ENCODE measurements at places on chromosomes 7 and 10.

DNA sequence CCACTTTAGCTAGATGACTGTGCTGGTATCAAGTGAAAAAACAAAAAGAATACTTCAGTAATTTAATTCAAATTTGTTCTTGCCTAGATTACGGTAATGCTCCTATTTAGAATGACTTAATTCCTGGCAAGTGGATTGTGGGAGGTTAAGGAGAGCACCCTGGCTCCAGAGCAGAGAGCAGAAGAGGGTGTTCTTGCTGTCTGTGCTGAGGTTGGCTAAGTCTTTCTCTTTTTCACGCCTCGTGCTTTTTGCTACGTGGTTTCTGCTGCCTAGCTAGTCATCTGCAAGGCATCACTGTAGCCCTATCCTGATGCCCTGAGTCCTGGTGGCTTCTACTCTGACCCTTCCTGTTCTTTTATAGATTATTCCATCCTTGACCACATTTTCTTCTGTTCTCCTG, 101.4 kb downstream of the INSYN2A start:
- no peak for DNase-seq

- DNase-seq: peak; percentile 84
Observed at GRCh38 chr7:30224511-30225062, 59.8 kb upstream of the ZNRF2 start.

- DNase-seq: peak; percentile 53
Observed at GRCh38 chr10:14604181-14605142, 170.2 kb downstream of the FAM107B start.

DNA sequence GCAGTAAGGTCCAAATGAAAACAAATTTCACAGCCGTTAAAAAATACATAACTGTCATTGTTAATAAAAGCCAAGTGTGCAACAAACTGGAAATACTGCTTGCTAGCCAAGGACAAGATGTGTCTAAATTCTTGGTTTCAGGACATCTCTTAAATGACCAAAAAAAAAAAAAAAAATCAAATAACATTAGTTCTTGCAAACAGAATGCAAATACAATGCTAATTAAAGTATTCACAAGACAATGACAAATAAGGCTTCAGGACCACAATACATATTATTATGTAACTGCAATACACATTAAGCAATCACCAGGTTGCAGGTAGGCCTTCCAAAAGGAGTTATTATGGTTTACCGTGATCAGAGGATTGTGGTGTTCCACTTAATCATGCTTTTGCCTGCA, 3.6 kb downstream of the ARHGAP21 start:
- no peak for DNase-seq

DNA sequence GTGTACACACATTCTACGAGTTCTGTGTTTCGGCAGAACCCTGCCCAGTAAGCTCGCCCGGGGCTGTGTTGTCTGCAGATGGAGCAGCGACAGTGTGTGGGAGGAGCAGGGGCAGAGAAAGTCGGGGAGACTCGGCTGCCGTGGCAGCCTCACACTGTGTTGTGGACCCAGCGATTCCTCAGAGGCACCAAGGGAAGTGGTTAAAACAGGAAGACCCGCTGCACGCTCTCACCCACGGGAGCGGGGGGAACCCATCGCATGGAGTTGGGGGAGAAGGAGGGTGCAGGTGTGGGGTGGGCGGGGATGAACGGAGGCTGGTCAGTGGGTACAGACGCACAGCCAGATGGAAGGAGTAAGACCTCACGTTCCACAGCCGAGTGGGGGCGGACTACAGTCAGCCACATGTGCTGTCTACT, 250.2 kb downstream of the ELFN1 start:
- peak; percentile 33 for DNase-seq

- DNase-seq: no peak
Observed at GRCh38 chr10:6176691-6177231, 26.0 kb upstream of the PFKFB3 start.

GRCh38 chr7:130881799-130882141, 147.8 kb upstream of the KLF14 start:
- DNase-seq: no peak

DNA sequence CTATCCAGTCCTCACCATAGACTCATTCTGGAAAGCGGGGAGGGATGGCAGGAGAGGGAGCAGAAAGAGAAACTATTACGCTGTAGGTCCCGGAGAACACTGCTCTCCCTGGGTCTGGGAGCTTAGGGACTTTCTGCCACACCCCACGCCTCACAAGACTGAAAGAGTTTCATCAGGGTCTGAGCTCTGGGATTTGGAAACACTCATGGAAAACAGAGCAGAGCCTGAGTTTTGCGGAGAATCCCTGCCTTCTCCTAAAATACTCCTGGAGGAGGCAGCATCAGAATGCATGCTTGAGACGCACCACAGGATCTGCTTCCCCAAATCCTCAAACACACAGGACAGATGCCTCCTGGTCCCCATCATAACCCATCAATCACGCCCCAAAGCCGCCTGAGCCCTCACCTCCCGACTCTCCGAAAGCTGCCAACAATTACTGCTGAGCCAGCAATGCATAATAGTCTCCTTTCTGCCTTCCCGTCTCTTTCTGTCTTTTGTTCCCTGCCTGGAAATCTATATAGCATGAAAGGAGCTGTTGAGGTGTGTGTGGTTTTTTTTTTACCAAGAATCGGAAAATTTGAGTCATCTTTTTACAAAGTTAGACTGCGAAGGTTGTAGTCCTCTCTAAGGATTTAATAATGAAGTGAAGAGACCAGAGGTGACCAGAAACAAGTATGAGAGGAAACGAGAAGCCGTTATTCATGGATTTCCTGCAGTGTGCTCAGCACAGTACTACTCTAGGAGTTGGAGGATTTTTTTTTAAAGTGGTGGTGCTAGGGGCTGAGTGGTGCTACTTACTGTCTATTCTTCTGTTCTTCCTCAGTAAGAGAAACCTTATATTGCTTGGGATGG, 37.7 kb downstream of the ASB13 start:
- DNase-seq: no peak

DNA sequence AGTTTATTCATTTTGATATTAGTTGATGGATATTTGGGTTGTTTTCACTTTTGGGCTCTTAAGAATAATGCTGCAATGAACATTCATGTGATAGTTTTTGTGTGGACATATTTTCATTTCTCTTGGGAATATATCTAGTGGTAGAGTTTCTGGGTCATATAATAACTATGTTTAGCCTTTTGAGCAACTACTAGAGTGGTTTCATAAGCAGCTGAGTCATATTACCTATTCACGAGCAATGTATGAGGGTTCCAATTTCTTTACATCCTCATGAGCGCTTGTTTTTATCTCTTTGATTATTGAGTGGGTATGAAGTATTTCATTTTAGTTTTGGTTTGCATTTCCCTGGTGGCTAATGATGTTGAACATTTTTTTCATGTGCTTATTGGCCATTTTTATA, 182.6 kb downstream of the PON1 start:
- DNase-seq: no peak

DNA sequence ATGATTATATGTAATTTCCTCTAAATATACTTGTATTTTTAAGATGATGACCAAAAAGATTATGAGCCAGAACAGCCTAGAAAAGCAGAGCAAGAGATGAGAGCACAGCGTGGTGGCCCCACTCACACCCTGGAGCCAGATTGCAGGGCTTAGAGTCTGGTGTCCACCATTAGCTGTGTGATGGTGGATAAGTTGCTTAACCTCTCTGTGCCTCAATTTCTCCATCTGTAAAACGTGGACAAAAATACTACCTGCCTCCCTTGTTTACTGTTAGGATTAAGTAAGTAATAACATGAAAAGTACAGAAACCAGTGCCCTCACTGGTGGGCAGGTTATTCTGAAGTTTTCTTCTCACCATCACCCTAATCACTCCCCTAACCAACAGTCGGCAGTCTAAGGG, 212.3 kb downstream of the COBL start:
- no peak for DNase-seq

DNA sequence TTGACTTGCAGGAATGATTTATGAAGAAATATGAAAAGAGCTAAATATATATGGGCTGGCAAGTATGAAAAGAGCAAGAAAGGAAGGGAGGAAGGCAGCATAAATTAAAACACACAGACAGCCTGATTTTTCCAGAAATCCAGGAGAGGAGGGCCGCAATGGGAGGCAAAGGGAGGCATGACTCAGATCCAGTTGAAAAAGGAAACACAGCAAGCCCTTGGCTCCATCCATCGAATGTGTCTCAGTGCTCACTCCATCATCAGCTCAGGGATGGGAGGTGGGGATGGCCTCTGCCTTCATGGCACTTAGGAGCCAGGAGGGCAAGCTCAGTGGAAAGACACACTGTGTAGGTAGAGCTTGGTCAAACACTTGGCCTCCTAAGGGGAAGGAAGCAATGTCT, 75.7 kb upstream of the PDZD8 start:
- DNase-seq: no peak
